Aorta (tissue), 5 donors: ENCODE measurements at places on chromosomes 11 and 22. TPM values are rescaled to one million over a fixed set of nuclear protein-coding genes. Genes with fewer than 3 reads are reported as not detected.

DNA sequence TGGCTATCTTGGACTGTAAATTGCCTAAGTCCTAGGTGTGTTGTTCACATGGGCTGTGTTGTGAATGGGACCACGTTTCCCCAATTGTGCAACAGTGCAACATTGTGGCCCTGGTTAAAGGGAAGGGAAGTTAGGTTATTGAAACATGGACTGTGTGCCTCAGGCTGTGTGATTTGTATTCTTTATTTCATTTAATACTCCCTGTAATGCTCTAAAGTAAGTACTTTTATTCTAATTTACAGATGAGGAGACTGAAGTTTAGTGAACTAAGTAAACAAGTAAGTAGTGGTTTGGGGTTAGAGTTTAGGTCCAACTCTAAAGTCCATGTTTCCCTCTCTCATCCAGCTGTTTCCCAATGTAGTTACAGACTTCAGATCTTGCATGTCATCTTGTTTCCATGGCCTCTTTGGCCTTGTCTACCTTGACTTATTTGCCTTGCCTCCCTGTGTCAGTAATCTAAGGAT, 77.7 kb downstream of the STIM1 start:
- DNase-seq: no peak
- no peak overlapping the region for H3K27ac ChIP-seq
- H3K4me3 ChIP-seq: no peak overlapping the region
- no peaks in the 10 kb centered on the region for H3K27me3 ChIP-seq

- H3K36me3 ChIP-seq: no peaks in the 10 kb centered on the region
- no peaks in the 10 kb centered on the region for H3K27me3 ChIP-seq
- peaks cover 3% of the 10 kb centered on the region for H3K4me1 ChIP-seq
- H3K4me3 ChIP-seq: no peak overlapping the region
- DNase-seq: no peak
Observed at GRCh38 chr11:96112192-96113128, 188.6 kb upstream of the MTMR2 start.

- H3K27me3 ChIP-seq: no peaks in the 10 kb centered on the region
- no peak for DNase-seq
- H3K27ac ChIP-seq: no peak overlapping the region
- H3K36me3 ChIP-seq: no peaks in the 10 kb centered on the region
Observed at GRCh38 chr11:128765571-128766549, 72.0 kb downstream of the FLI1 start.

- no peak overlapping the region for H3K27ac ChIP-seq
- H3K36me3 ChIP-seq: no peaks in the 10 kb centered on the region
- no peaks in the 10 kb centered on the region for H3K27me3 ChIP-seq
- H3K4me3 ChIP-seq: no peak overlapping the region
- DNase-seq: no peak
Observed at GRCh38 chr11:17378655-17379054, 9.8 kb downstream of the KCNJ11 start.

DNA sequence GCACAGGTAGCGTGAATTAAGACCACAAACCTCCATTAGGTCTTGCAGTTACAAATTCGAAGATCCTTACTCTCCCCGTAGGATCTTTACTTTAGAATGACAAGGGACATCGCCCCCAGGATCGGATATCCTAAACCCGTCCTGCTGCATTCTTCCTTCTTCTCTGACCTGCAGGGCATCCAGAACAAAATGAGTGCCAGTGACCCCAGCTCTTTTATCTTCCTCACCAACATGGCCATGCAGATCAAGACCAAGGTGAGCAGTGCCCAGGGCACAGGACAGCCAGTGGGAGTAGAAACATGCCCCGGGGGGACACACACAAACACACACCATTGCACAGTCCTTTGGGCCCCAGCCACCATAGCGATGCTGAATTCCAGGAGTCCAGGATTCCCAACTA, 42.6 kb upstream of the MPEG1 start:
- H3K27me3 ChIP-seq: no peaks in the 10 kb centered on the region
- H3K36me3 ChIP-seq: no peaks in the 10 kb centered on the region
- H3K4me1 ChIP-seq: no peaks in the 10 kb centered on the region
- no peak overlapping the region for H3K4me3 ChIP-seq

GRCh38 chr11:123544631-123545375, 109.6 kb downstream of the SCN3B start:
- H3K27me3 ChIP-seq: no peaks in the 10 kb centered on the region
- no peaks in the 10 kb centered on the region for H3K36me3 ChIP-seq
- H3K4me1 ChIP-seq: no peaks in the 10 kb centered on the region
- no peak overlapping the region for H3K4me3 ChIP-seq
- DNase-seq: no peak
- no peak overlapping the region for H3K27ac ChIP-seq

- no peak for DNase-seq
- no peak overlapping the region for H3K27ac ChIP-seq
- no peaks in the 10 kb centered on the region for H3K27me3 ChIP-seq
- H3K4me3 ChIP-seq: no peak overlapping the region
Observed at GRCh38 chr22:40046126-40046525, 51.4 kb downstream of the FAM83F start.

DNA sequence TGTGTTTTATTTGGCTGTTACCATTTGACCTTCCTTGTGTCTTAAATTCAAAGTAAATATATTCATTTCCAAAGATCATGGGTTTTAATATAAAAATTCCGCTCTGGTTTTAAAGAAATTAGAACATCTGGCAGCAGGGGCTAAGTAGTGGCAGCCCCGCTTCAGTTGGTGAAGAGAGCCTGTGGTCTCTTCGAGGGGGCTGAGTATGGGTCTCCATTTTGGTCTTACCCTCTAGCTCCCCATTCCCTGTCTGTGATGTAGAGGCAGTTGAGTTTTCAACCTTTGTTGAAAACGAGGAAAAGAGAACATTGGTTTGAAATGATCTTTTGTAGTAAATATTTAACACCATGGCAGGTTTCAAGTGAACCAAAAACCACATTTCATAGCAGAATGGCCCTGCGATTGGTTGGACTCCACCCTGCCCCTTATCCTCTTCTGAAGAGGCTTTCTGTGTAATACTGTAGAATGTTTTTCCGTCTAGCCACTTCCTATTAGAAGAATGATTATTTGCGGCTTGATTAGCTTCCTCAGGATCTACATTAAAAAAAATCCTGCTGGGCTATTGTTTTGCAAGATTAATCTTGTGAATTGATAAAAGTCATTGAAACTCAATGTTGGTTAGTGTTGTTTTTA, 17.7 kb downstream of the APLP2 start:
- DNase-seq: no peak
- no peaks in the 10 kb centered on the region for H3K36me3 ChIP-seq
- H3K4me1 ChIP-seq: peaks cover 5% of the 10 kb centered on the region
- no peaks in the 10 kb centered on the region for H3K27me3 ChIP-seq

The RGL4 gene
- total RNA-seq: 1.4 TPM

The FOSL1 gene
- 31.9 TPM for total RNA-seq
